ENCODE measurements at places on chromosomes 7 and 10. TPM values are rescaled to one million over a fixed set of nuclear protein-coding genes. Genes with fewer than 3 reads are reported as not detected.

The FAM25G gene
- not detected for total RNA-seq

The PLXNA4 gene
- total RNA-seq = 0.40 TPM

The GSTO2 gene
- total RNA-seq = 1.9 TPM

The SEC61A2 gene
- 11.4 TPM for total RNA-seq

The VWDE gene
- 0.74 TPM for total RNA-seq

The C1GALT1 gene
- 26.0 TPM for total RNA-seq

The IQUB gene
- 0.05 TPM for total RNA-seq

The ELFN1 gene
- total RNA-seq = 0.30 TPM

The CFAP70 gene
- total RNA-seq = 0.13 TPM

The PNLIP gene
- total RNA-seq = 0.16 TPM

The COBL gene
- 3.2 TPM for total RNA-seq

The IL6 gene
- 0.66 TPM for total RNA-seq

The CYP3A7 gene
- not detected for total RNA-seq

The MRLN gene
- total RNA-seq = not detected

The USP6NL gene
- 13.0 TPM for total RNA-seq

The SAMD8 gene
- 12.6 TPM for total RNA-seq

The TRIM50 gene
- not detected for total RNA-seq

The CTAGE4 gene
- total RNA-seq = 0.05 TPM

The PCBD1 gene
- total RNA-seq = 212 TPM

The VPS26A gene
- total RNA-seq = 54.1 TPM

The SLC35G1 gene
- 8.2 TPM for total RNA-seq

The CYP3A4 gene
- 0.05 TPM for total RNA-seq

The CCDC186 gene
- 6.5 TPM for total RNA-seq

The EBF3 gene
- total RNA-seq = 0.20 TPM

The TMEM196 gene
- not detected for total RNA-seq

The MYL10 gene
- not detected for total RNA-seq

The NRCAM gene
- total RNA-seq = 135 TPM

The IKZF1 gene
- total RNA-seq = not detected

The EPO gene
- not detected for total RNA-seq

The PRSS37 gene
- not detected for total RNA-seq

The CCL24 gene
- not detected for total RNA-seq

The C7orf33 gene
- total RNA-seq = not detected

The MYOZ1 gene
- total RNA-seq = 0.05 TPM

The CALCR gene
- total RNA-seq = 0.05 TPM

The ZNF488 gene
- total RNA-seq = 10.6 TPM

The CDHR3 gene
- total RNA-seq = 3.7 TPM

The LEP gene
- total RNA-seq = not detected

The OPN4 gene
- total RNA-seq = not detected

The SCART1 gene
- total RNA-seq = 0.14 TPM

The PLPP4 gene
- total RNA-seq = 0.35 TPM

The CC2D2B gene
- total RNA-seq = 0.36 TPM

The MCU gene
- total RNA-seq = 28.3 TPM

The INHBA gene
- 0.21 TPM for total RNA-seq

The PITRM1 gene
- 82.2 TPM for total RNA-seq

The MMP21 gene
- total RNA-seq = not detected

The FGFBP3 gene
- total RNA-seq = 2.1 TPM

The TEX47 gene
- total RNA-seq = not detected

The ZNF365 gene
- total RNA-seq = 0.86 TPM

The DPP6 gene
- not detected for total RNA-seq

The SFRP5 gene
- total RNA-seq = 3.3 TPM

The AMPH gene
- total RNA-seq = 0.12 TPM

The PIP gene
- 0.19 TPM for total RNA-seq

The BZW2 gene
- 91.0 TPM for total RNA-seq

The MYPN gene
- total RNA-seq = 2.0 TPM

The AGMO gene
- total RNA-seq = 0.92 TPM

The CNTNAP2 gene
- total RNA-seq = 0.02 TPM

The ANKRD30A gene
- 0.51 TPM for total RNA-seq

The CUBN gene
- total RNA-seq = 0.15 TPM

The OR2A1 gene
- total RNA-seq = not detected

The H2BK1 gene
- not detected for total RNA-seq
